ENCODE measurements at places on chromosomes 4 and X. TPM values are rescaled to one million over a fixed set of nuclear protein-coding genes. Genes with fewer than 3 reads are reported as not detected.

Gene CT45A10
- not detected for total RNA-seq

Gene FOXR2
- not detected for total RNA-seq

Gene MAGEB16
- total RNA-seq, result not detected

Gene GPRASP1
- total RNA-seq, result not detected

Gene ZAR1
- total RNA-seq, result not detected

Gene ABHD18
- total RNA-seq, result 2.6 TPM
